Stimulated activated CD8-positive, alpha-beta memory T cell treated with anti-CD3 and anti-CD28 coated beads, Interleukin-15, amount 100 ng/mL, for 48 hours (primary cell): ENCODE measurements at places on chromosomes 6 and 20.

DNA sequence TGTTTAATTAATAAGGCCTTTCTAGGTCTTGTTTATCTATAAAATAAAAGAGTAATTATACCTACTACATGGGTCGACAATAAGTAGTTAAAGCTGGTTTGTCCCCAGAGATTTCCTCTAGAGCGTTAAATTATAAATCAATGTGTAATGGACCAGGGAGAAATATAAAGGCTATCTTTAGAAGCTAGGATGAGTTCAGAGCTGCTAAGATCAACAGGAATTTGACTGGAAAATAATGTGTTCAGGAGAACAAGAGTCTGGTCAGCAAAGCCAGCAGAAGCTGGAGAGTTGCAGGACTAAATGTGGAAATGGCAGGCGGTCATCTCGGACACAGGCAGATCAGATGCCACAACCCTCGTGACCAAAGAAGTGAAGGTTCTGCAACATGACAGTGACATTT is 428.8 kb downstream of the EPM2A start:
- no peak for DNase-seq

GRCh38 chr6:156395276-156395675 is 381.9 kb upstream of the ARID1B start:
- DNase-seq: no peak

- no peak for DNase-seq
Observed at GRCh38 chr6:16329233-16329632, 90.8 kb downstream of the GMPR start.

- no peak for DNase-seq
Observed at GRCh38 chr20:57948180-57948955, 238.6 kb upstream of the PMEPA1 start.

DNA sequence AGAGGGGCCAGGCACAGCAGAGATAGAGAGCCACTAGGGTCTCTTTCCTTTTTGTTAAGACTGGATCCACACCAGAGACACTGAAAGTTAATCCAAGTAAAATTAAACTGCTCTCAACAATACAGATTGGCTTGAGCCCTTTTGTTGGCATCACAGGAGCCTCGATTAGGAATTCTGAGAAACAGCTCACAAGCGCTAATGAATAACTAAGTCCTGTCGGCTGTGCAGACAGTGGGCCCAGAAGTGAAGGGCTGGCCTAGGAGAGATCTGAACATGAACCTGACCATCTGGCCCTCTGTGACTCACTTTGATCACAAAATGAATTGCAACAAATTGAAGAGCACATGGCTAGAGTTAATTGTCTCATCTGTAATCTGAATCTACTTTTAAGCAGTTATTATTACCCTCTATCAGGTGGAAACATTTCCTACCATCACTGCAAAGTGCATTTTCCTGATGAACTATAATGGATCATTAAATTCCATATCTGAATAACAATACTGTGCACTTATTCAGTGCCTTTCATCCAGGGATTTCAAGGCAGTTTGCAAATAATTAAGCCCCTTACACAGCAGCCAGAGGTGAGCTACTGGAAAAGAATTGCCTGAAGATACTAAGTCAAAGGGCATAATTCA is 3.2 kb downstream of the BACH2 start:
- no peak for DNase-seq

DNA sequence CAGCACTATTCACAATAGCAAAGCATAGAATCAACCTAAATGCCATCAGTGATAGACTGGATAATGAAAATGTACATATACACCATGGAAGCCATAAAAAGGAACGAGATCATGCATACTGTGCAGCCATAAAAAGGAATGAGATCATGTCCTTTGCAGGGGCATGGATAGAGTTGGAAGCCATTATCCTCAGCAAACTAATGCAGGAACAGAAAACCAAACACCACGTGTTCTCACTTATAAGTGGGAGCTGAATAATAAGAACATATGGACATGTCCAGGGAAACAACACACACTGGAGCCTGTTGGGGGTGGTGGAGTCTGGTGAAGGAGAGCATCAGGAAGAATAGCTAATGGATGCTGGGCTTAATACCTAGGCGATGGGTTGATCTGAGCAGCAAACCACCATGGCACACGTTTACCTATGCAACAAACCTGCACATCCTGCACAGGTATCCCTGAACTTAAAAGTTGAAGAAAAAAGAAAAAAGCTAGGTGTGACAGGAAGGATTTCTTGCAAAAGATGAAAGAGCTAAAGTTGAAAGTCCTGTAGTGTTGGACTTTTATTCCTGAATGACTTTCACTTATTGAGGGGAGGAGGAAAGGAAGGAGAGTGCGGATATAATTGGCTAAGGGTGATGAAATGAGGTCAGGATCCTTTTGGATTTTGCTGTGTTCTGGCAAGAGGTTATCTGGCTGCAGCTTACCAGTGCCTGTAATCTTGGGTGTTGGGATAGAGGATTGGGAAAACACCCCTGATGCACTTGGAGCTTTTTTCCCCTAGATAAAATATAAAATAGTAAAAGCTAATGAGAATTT is 8.5 kb downstream of the TRMT11 start:
- no peak for DNase-seq

DNA sequence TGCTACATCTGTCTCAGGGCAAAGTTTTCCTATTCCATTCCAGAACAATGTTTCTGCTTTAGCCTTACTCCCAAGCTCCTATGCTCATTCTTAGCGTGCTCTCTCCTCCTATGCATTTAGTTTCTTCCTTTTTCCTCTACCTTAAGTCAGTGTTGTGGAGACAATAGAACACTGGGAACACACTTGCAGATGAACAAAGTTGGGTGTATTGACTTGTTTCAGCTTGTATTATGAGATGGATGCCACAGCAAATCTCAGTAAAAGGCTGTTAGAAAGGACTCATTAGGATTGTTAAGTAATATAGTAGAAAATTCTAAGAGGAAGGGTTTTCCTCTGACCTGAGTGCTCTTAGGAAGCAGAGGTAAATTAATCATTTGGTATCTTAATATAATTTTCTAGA is 48.4 kb downstream of the BMP5 start:
- no peak for DNase-seq

DNA sequence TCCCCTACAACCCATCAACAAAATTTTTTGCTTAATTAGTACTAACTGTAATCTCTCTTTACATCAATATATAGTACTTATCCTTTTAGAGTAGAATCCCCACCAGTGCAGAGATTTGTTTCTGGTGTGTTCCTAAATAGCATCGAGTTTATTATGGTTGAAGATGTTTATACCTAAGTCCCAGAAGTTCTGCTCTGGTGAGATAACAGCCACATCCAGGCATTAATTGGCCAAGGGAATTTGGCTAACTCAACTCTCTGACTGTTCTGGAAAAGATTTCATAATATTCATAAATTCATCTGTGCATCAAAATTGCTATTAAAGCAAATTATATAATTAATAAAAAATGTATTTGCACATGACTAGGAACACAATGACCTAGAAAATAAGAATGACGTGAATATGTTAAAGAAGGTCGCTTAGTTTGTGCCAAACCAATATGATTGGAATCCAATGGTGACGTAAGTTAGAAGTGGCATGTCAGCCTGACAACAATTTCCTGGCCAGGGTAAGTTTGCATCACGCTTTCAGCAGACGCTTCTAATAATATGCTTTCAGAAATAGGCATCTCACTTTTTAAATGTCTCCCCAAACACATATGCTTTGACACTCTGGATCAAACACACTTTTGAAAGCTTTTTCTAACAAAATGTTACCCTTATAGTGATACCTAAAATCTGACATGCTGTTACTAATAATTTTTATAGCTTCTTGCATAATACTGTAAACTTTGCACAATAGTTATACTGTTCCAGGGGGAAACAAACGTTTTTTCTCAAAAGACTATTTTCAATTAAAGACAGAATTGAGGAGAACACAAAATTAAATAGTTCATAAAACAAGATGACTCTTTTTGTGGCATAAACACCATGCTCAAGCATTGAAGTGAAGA is 236.7 kb downstream of the TENT5A start:
- DNase-seq: no peak

- DNase-seq: no peak
Observed at GRCh38 chr6:129889580-129889979, 28.5 kb upstream of the TMEM244 start.

- DNase-seq: no peak
Observed at GRCh38 chr6:62942000-62942399, 269.3 kb upstream of the FKBP1C start.

DNA sequence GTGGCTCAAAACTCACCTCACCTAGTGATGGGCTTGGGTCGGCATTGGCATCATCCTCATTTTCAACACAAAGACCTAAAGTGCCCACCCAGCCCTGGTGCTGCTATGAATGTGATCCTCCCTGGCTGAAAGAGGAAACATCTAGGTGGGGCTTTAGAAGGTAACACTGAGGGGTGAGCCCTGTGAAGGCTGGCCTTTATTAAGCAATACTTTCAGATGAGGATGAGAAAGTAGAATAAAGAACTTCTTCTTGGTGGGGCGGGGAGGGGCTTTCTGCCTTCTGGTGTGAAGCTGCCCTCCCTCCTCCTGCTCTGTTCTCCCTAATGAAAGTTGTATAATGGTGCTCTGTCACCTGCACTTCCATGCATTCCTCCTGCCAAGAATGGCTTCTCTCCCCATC is 133.0 kb upstream of the TRAF3IP2 start:
- DNase-seq: no peak

GRCh38 chr20:57458400-57459160 is 66.4 kb downstream of the CTCFL start:
- no peak for DNase-seq

- DNase-seq: no peak
Observed at GRCh38 chr20:50068041-50068651, 44.8 kb downstream of the UBE2V1 start.

DNA sequence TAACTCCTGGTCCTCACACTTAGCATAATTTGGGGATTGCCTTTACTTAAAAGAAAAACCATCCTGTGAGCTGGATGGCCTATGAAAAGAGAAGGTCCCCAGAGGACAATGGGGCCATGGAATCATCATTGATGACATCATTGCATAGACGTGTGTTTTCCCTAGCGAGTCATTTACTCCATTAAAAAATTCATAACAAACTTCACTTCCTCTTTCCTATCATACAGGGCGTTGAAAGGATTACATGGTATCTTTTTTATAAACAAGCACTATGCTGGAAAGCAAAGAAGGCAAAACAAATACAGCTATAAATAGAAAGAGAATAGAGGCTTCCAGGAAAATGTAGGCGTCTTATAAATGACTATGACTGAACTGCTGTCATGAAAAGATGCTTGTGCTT is 11.3 kb upstream of the COL12A1 start:
- no peak for DNase-seq

DNA sequence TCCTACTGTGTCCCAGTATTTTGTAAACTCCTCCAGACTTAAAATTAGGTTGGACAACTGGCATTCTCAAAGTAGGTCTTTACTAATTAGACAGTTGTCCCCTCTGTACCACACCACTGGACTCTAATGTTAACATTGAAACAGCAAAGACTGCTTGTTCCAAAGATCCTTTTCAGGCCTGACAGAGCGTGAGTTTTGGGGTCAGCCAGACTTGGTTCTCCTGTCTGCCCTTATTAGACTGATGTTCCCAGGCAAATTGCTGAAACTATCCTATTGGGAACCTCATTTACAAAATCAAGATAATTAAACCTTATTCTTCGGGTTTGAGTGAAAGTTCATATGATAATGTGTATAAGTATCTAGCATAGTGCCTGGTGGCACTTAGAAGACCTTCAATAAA is 3.7 kb upstream of the BICRAL start:
- DNase-seq: no peak

DNA sequence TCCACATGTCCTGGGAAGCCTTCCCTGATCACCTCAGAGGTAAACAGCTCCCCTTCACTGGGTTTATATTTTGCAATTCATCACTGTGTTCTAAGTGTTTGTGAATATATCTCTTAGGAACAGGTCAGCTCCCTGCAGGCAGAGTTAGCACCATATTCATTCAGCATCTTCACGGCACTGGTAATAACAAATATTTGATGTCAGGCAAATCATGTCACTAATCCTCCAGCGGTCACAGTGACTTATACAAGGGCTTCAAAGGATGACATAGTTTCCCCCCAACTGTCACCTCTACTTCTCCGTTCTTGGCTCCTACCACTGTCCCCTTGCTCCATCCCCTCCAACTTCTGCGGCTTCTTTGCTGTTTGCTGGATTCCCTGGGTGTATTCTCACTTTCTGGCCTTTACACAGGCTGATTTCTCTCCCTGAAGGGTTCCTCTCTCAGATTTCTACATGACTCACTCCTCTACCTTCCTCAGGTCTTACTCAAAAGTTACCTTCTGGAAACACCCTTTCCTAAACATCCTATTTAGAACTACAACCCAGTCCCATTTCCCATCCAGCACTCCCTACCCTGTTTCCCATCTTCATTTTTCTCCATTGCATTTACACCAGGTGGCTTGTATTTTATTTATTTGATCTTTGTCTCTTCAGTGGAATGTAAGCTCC is 66.6 kb downstream of the NHLRC1 start:
- DNase-seq: no peak

GRCh38 chr6:37783856-37784584 is 35.5 kb upstream of the ZFAND3 start:
- no peak for DNase-seq

DNA sequence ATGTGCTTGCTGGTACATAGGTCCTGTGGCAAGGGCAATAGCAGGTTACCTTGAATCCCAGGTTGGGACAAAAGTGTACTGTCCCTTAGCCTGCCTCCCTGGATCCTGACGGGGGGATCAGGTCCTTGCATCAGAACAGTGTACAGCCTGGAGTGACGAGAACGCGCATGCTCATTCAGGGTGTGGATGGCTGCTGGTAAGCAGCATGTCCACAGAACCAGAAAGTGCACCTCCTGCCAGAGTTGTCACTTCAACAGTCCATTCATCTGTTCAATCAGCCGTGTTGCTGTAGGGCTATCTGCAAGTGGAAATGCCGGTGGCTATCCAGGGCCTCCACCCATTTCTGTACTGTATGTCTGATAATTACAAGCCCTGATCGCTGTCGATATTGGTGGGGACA is 236.3 kb upstream of the SOX4 start:
- no peak for DNase-seq

DNA sequence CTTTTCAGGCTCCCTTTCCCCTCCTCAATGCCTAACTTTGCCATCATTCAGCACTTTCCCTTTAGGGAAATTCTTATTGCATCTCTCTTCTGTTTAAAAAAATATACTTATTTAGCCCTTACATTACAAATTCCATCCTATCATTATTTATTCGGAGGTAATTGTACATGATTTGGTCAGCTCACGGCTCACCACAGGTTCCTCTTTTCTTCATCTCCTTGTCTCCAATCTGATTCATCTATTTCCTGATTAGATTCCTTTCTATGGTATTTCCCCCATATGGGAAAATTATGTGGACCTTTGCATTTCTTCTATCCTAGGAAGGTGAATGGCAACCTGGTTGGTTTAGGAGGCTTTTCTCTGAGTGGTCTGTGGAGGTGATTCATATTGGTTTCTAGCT is 12.9 kb upstream of the EMILIN3 start:
- no peak for DNase-seq

DNA sequence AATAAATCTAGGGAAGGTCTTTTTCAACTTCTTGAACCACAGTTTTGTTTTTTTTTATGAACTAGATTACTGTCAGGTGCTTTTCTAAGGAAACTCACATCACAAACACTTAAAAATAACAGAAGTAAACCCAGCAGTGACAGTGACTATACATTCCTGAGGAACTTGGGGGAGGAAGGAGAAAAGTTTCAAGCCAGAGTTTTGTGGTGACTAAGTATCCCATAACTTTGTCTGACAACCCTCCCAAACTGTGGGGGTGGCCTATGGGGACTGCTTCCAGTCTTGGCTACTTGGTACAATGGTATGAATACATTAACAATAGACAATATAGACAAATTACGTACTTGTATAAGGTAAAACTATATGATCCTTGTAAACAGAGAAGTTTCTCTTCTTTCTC is 202.5 kb upstream of the MAN1A1 start:
- DNase-seq: no peak
